ENCODE measurements at places on chromosomes 1 and 21.

DNA sequence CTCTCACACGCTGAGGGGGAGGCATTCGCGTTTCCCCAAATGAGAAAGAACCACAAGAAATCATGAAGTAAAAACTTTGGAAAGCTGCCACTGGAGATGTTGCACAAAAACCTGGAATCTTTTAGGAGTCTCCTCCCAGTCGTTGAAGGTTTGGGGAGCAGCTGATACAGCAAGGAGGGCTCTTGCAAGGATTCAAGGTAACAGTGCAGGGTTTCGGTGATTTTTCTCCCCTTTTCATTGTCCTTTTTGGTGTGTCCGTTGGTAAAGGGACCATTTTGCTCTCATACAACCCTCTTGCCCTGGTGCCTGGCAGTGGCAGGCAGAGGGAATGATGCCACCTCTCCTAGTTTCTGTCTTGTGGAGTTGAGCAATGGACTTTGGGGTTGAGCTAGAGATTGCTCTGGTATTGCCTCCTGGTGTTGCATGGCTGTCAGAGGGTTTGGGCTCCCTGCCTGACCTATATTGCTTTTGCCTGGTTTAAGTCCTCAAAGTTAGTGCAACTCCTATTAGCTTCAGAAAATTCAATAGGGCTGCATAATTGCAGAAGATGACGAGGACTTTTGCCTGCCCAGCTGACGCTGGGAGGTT, 872 bp downstream of the BRINP2 start:
- DNase-seq: no peak

DNA sequence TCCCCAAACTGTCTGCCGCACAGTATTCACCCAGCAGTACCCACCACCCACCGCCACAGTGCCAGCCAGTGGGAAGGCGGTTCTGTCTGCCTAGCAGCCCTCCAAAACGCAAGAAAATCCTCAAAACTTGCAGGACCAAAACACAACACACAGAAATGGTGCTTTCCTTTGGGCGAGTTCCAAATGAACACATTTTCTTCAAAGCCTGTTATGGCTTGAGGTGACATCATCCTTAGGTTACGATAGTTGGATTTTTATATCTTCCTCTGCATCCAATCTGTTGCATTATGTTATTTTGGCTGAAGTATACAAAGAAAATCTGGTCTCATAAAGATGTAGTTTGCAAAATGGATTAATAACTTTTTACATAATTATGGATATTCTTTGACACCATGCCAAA, 8.4 kb upstream of the SPRR3 start:
- DNase-seq: no peak

GRCh38 chr1:2248854-2249558, 20.9 kb downstream of the SKI start:
- DNase-seq: no peak

GRCh38 chr1:234486858-234487840, 8.2 kb upstream of the TARBP1 start:
- peak; percentile 19 for DNase-seq

GRCh38 chr21:42364304-42364865, 1.9 kb downstream of the TFF1 start:
- no peak for DNase-seq

- DNase-seq: no peak
Observed at GRCh38 chr1:195773931-195774330, 834.3 kb downstream of the KCNT2 start.

GRCh38 chr1:79539001-79539400, 532.5 kb upstream of the ADGRL4 start:
- no peak for DNase-seq

- no peak for DNase-seq
Observed at GRCh38 chr1:97730271-97730670, 190.6 kb downstream of the DPYD start.

GRCh38 chr1:96568639-96569038, 152.9 kb upstream of the PTBP2 start:
- DNase-seq: no peak

DNA sequence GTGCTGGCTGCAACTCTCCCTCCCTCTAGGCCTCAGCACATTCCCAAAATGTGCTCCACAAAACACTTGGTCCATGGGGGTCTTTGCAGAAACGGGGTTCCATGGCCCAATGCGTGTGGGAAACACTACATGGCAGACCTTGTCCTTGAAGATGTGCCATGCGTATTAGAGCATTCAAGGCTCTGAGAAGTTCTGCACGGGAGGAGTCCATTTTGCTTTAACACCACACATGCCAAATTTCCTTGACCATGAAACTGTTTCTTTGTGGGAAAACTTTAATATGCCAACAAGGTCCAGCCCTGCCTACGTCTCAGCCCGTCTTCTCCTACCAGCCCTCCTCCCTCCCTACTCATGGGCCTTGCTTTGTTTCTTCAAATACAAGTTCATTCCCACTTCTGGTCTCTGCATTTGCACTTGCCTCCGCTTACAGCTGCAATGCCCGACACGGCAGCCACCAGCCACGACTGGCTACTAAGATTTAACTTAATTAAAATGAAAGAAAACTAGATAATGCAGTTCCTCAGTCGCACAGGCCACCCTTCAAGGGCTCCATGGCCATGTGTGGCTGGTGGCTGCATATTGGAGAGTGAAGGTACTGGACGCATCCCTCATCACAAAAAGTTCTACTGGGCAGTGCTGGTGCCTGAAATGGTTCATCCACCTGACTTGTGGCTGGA, 19.2 kb upstream of the TAS1R2 start:
- DNase-seq: no peak

GRCh38 chr1:7250176-7250575, 464.9 kb downstream of the CAMTA1 start:
- no peak for DNase-seq

DNA sequence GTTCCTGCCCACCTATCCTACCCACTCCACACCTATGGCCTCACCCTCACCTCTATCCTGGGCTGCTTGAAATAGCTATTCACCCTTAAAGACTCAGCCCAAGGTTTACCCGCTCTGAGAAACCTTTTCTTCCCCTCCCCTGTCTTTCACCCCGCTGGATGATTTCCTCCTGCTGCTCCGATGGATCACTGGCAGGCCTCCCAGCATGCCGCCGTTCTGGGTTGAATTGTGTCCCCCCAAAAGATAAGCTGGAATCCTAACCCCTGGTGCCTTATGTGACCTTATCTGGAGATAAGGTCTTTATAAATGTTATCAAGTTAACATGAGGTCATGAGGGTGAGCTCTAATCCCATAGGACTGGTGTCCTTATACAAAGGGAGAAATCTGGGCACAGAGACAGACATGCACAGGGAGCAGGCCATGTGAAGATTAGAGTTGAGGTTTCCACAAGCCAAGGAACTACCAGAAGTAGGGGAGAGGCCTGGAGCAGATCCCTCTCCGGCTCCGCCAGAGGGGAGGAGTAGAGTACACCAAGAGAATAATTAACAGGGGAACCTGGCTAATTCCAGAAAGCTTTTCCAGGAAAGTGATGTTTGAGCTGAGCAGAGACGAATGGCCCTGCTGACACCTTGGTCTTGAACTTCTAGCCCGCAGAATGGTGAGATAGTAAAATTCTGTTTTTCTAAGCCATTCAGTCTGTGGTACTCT, 110.0 kb upstream of the SERBP1 start:
- no peak for DNase-seq

DNA sequence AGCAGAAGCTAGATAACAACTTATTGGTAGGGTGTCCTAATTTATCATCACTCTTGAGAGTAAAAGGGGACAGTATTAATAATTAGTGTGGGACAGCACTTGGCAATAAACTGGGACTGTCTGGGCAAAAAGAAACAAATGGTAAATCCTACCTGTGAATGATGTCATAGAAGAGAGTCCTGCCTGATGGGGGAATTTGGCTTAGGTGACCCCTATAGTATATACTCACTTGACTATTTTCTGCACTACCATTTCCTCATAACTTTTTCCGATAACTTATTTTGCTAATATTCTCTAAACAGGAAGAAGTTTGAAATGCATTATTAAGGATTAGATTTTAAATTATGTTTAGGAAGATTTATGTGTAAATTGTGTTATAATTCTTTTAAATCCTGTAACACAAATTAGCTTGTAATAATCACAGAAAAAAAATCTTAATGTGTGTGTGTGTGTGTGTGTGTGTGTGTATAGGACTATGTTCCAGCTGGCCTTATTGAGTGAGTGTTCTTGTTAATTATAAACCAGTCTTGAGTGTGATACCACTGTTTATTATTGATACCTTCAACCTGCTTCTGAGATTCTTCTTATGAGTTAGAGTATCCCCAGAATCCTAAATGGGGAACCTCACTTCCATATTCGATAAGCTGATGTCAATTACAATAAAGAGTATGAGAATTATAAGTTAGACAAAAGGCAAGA, 144.2 kb upstream of the C1orf105 start:
- DNase-seq: no peak

DNA sequence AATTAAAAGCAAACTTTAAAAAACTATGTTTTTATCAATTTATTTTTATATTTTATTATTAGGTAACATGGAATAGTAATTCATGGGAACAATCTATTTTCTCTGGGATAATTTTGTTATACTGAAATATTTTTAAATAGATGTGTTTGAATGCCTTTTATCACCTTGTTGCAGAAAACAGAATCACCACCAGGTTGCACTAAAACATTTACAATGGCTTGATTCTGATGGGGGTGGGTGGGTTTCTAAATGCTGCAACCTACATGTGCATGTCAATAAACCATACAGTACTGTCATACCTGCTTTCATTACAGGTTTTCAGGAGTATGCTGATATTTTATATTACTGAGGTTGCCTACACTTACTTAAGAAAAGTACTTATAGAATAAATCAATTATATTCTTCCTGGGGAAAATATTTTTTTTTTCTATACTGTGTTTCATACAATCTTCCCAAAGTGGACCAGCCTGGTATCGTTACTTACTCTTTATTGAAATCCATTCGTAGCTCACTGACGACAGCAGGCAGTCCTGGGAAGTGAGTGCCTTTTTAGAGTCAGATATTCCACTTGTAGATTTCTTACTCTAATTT, 132.8 kb downstream of the PTPRC start:
- no peak for DNase-seq

DNA sequence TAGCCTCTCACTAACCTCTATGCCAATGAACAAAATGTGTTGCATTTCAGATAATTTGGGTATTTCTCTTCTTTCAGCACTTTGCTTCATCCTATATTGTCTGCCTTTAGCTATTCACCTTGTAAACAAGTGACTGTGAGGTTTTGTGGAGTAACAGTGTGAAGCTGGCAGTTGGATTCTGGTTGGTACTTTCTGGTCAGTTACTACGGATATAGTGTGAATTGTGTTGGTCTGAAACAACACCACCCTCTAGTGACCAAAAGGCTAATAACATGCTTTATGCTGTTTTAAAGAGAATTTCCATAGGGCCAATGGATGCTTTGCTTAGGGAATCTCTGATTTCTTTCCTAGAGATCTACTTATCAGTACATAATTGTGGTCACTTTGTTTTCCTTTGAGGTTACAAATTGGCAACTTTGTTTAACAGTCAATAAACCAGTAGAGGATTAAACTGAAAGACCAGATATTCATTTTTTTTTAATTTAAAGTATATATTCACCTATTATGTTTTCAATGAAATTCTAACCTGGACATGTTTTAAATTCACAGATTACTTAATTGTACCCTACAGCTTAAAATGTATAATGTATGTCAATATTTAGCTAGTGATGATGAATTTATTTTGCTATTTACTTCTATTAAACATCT, 2.5 kb upstream of the PTGER3 start:
- peak; percentile 31 for DNase-seq

DNA sequence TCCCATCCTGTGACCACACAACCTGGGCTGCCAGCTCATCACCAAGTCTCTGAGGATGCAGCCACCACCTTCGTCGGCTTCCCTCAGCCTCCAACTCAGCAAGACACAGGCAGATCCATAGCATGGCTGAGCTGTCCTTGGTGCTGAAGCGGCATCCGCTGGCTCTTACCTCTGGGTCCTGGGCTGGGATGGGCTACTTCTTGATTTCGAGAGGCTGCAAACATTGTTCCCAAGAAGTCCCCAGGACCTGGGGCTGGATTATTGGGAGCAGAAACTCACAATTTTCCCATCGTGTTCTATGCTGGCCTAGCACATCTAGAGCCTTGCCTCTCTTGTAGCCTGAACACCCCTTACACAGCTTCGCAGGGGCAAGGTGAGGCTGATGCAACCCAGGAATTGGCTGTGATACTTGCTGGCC, 24.9 kb upstream of the C1QA start:
- DNase-seq: no peak

DNA sequence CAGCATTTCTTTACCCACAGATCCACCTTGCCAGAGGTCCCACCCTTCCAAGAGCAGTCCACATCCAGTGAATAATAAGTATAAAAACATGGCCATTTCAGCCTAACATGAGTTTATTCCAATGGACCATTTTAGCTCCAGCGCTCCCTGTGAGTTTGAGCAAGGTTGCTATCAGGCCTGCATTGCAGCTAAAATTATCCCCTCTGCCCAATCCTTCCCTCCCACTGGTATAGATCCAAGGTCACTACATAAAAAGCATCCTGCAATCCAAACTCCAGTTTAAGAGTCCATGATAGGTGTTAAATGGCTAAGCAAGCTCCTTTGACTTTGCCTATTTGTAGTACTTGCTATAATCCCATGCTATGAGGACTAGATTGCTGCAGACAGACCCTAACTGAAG, 35.6 kb downstream of the SLC5A9 start:
- DNase-seq: no peak

- DNase-seq: no peak
Observed at GRCh38 chr1:179143322-179143721, 61.5 kb downstream of the TOR3A start.

- no peak for DNase-seq
Observed at GRCh38 chr1:22210176-22210575, 67.3 kb upstream of the WNT4 start.

- no peak for DNase-seq
Observed at GRCh38 chr1:184497959-184498723, 111.3 kb downstream of the C1orf21 start.

- DNase-seq: no peak
Observed at GRCh38 chr1:204846546-204846945, 24.1 kb upstream of the NFASC start.

DNA sequence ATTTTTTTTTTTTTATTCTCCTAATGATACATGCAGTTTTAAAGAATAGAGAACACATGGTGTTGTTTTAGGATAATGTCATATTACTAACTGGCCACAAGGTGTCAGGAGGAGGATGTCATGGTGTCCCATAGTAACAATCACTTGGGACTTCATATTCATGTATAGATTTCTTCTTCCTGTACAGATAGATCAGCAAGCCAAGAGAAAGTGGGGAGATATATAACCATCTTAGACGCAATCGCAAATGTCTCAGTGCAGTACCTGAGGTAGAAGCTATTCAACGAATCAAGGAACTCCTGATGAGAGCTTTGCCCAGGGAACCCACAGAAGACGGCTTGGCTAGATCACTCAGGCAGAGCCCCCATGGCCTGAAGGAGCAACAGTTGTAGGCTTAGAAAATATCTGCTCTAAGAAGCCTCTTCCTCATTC, 12.3 kb downstream of the OR2T11 start:
- DNase-seq: peak; percentile 47

GRCh38 chr1:44421446-44421884, 16.4 kb downstream of the RNF220 start:
- no peak for DNase-seq

All from NCI-H1436 treated with DMSO at 0.1 percent for 48 hours (cell line).